ENCODE measurements at places on chromosomes 1 and 21. TPM values are rescaled to one million over a fixed set of nuclear protein-coding genes. Genes with fewer than 3 reads are reported as not detected.

The TMEM82 gene
- not detected for total RNA-seq

The CDA gene
- not detected for total RNA-seq

The ACTL8 gene
- not detected for total RNA-seq

The FAAH gene
- total RNA-seq: 1.7 TPM

The CNIH3 gene
- total RNA-seq: 4.4 TPM

All from glutamatergic neuron (in vitro differentiated cells).